ENCODE measurements at places on chromosomes 7 and 10. TPM values are rescaled to one million over a fixed set of nuclear protein-coding genes. Genes with fewer than 3 reads are reported as not detected.

GRCh38 chr10:21010615-21011014 is 113.5 kb upstream of the NEBL start:
- no peak for DNase-seq
- no peaks in the 10 kb centered on the region for H3K27me3 ChIP-seq
- no peak overlapping the region for H3K4me3 ChIP-seq
- no peaks in the 10 kb centered on the region for H3K4me1 ChIP-seq

The SPDYE11 gene
- not detected for total RNA-seq

The AKR1C1 gene
- total RNA-seq, result 1.7 TPM

The TFR2 gene
- total RNA-seq, result 5.4 TPM

DNA sequence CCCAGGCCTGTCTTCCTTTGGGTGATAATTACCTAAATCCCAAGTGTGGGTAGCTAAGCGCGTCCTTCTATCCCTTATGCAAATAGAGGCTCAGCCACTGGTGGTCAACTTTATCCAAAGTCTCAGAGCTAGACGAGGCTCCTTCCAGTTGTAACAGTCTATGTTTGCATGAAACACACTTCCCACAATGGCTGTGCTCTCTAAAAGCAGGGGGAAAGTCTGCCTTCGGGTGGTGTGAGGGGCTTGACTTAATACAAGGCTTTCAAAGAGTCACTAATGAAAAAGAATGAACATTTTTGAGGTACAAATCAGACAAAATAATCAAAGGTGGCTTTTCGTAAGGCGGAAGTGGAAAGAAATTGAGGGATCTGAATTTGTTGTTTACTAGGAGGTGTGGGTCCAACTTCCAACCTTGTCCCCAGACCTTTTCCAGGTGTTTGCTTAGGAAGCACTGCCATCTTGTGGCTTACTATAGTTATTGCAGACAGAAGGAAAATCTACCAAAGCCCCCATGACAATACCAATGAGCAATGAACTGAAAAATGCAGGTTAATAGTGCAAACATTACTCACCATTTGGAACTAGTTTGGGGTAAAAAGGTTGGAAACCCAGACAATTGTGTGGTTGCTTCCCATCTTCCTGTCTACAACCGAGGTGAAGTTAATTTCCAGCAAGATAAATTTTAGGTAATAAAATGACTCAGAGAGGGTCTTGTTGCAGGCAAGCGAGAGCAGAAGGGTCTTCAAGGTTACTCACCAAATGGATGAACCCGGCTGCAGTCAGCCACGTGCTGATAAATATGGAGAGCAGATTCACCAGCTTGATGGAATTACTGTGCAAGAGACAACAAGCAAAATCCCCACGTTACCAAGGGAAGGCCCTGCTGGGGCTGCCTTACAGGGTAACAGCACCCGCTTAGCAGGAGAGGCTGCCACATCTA is 525.7 kb downstream of the KCNMA1 start:
- H3K27ac ChIP-seq, result no peak overlapping the region
- no peak overlapping the region for H3K4me3 ChIP-seq
- H3K27me3 ChIP-seq, result no peaks in the 10 kb centered on the region
- H3K4me1 ChIP-seq, result no peaks in the 10 kb centered on the region
- DNase-seq, result no peak

The CHN2 gene
- 7.6 TPM for total RNA-seq

The DPYSL4 gene
- 0.58 TPM for total RNA-seq

- no peak overlapping the region for H3K27ac ChIP-seq
- peaks cover 10% of the 10 kb centered on the region for H3K4me1 ChIP-seq
- no peak for DNase-seq
- no peaks in the 10 kb centered on the region for H3K36me3 ChIP-seq
These were observed 38.9 kb downstream of the TCF7L2 start for GRCh38 chr10:112988839-112989406.

DNA sequence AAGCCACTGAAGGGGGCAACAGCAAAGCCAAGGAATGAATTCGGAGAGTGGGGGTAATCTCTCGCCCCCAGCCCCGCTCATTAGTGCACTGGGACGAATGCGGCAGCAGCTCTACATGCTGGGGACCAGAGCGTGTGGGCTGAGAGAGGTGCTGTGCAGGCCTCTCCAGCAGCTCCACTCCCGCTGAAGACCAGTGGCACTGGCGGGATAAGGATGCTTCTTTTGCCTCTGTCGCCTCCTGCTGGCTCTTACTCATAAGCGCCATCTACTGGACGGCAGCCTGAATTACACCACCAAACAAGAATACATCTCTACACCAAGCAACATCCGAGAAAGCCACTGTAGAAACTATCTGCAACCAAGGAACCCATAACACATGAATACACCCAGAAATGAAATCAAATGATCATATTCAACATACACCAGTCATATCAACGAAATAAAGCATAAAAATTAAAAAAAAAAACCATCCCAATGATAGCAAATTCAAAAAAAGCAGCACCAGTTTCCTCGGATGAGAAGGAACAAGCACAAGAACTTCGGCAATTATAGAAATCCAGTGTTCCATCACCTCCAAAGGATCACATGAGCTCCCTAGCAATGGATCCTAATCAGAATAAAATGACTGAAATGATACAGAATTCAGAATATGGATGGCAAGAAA is 79.0 kb upstream of the TMEM168 start:
- H3K27ac ChIP-seq, result no peak overlapping the region
- no peaks in the 10 kb centered on the region for H3K27me3 ChIP-seq
- H3K4me1 ChIP-seq, result peaks cover 6% of the 10 kb centered on the region
- DNase-seq, result peak; percentile 49
- H3K4me3 ChIP-seq, result no peak overlapping the region

GRCh38 chr10:100816671-100817070 is 71.3 kb downstream of the PAX2 start:
- no peaks in the 10 kb centered on the region for H3K4me1 ChIP-seq
- no peak for DNase-seq
- no peaks in the 10 kb centered on the region for H3K36me3 ChIP-seq
- no peaks in the 10 kb centered on the region for H3K27me3 ChIP-seq
- no peak overlapping the region for H3K27ac ChIP-seq

DNA sequence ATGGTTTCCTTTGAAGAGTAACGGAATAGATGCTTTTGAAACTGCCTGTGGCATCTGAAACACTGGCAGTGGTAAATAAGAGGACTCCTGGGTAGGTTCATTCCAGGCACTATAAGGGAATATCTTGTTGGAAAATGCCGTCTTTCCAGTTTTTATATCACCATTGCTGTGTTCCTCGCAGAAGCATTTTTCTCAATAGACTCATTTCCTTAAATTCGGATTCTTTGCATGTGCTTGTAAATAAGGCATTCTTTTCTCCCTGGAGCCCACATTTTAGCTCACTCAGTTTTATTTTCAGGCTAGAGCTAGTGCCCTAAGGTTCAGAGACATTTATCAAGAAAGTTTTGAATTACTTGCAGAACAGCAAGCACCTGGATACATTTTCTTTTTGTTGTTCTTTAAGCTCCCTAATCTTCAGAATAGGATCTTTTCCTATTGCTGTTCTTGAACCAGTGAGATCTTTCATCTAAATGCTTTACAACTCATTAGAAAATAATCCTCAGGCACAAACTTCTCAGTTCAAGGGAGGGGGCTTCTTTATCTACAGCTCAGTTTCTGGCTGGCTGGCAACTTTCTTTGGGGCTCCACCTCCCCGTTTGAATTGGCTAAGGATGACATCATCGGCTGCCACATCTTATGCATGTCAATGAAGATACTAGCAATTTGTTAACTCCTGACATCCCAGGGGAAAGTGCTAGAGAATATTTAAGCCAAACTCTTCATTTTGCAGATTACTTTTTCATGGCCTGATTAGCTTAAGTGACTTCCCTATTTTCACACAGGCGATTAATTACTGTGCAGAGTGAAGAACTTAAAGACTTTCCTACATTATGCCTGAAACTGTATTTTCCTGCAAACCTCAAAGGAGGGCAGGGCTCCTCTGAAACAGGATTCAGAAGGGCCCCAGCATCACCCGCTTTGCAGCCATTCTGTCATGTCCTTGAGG is 133.7 kb upstream of the RSU1 start:
- H3K4me3 ChIP-seq, result no peak overlapping the region
- H3K27ac ChIP-seq, result no peak overlapping the region
- no peaks in the 10 kb centered on the region for H3K36me3 ChIP-seq
- H3K4me1 ChIP-seq, result no peaks in the 10 kb centered on the region
- no peaks in the 10 kb centered on the region for H3K27me3 ChIP-seq

The GPR146 gene
- 8.8 TPM for total RNA-seq

- H3K4me1 ChIP-seq, result peaks cover 73% of the 10 kb centered on the region
- H3K27me3 ChIP-seq, result no peaks in the 10 kb centered on the region
- H3K27ac ChIP-seq, result peak overlapping the region; percentile 7
- DNase-seq, result peak; percentile 60
- no peak overlapping the region for H3K4me3 ChIP-seq
These were observed 95.2 kb upstream of the FAM133B start for GRCh38 chr7:92685136-92686042.

DNA sequence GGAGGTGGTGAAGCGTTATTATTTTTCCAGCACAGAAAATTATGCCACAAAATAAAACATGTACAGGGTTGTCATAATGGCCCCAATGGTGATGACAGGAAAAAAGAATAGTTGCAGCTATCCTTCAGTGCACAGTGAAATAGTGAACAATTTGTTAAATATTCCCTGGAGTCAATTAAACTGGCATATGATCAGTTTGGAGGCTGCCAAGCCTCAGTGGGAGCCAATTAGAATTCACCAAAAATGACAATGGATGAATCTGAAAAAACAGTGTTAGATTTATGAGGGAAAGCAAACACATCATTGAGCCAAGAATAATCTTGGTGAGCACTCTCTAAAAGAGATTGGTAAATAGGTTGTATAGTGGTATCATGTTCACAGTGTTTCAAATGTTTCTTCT is 146.3 kb downstream of the OTUD1 start:
- no peak overlapping the region for H3K4me3 ChIP-seq
- no peak for DNase-seq
- H3K27me3 ChIP-seq, result no peaks in the 10 kb centered on the region
- H3K36me3 ChIP-seq, result no peaks in the 10 kb centered on the region
- no peak overlapping the region for H3K27ac ChIP-seq
- H3K4me1 ChIP-seq, result no peaks in the 10 kb centered on the region

DNA sequence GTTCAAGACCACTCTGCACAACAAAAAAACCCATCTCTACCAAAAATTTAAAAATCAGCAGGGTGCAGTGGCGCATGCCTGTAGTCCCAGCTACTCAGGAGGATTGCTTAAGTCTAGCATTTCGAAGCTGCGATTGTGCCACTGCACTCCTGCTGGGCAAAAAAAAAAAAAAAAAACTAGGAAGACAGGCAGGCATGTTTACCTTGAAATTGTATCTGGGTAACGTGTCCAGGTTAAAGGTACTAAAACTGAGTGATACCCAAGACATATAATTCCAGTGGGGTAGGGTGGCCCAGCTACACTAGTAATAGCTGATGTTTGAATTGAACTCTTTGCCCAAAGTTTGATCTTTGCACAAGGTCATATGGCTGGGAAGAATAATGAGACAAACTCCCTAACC is 16.2 kb downstream of the GHITM start:
- H3K27me3 ChIP-seq, result no peaks in the 10 kb centered on the region
- no peaks in the 10 kb centered on the region for H3K4me1 ChIP-seq
- DNase-seq, result no peak
- no peak overlapping the region for H3K4me3 ChIP-seq
- H3K36me3 ChIP-seq, result peaks cover 34% of the 10 kb centered on the region

The SH2D4B gene
- total RNA-seq, result 0.17 TPM

GRCh38 chr10:28954211-28954610 is 276.9 kb downstream of the BAMBI start:
- no peak overlapping the region for H3K4me3 ChIP-seq
- H3K27ac ChIP-seq, result no peak overlapping the region
- no peaks in the 10 kb centered on the region for H3K27me3 ChIP-seq
- no peaks in the 10 kb centered on the region for H3K36me3 ChIP-seq

Data from CD4-positive, alpha-beta memory T cell (primary cell).